ENCODE measurements at places on chromosomes 12 and 14.

DNA sequence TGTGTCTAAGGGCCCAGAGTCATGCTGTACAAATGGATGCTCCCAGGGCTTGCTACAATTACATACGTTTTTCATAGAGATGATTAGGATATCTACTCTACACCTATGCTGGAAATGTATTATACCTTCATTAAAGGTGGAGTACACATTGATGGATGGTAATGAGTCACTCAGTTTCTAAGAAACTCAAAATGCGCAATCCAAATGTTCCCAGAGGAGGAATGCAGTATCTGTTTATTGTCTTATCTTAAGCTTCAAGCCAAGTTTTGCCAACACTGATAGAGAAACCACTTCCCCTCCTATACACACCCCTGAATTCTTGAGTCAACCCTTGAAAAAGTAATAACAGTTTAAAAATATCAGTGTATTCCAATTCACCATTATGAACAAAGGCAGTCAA is 266.6 kb upstream of the FAR2 start:
- no peak for DNase-seq

DNA sequence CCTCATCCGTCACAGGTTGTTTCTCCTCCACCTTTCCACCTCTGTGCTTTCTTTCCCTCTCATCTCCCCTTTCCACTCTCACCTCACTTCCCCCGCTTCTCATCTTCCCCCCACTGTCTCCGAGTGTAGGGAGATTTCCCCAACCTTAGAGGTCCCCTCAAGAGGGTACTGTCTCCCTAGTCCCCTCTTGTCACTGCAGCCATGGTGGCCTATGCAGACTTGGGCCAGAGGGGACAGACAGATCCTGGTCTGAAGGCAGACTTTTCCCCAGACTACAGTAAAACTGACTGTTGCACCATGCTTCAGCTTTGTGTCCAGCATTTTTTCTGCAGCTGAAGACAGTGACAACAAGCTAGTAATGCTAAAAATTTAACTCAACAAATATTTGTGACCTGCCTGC is 41.2 kb downstream of the KANSL2 start:
- DNase-seq: no peak

GRCh38 chr12:28974166-28974565 is 174.9 kb upstream of the FAR2 start:
- DNase-seq: no peak

DNA sequence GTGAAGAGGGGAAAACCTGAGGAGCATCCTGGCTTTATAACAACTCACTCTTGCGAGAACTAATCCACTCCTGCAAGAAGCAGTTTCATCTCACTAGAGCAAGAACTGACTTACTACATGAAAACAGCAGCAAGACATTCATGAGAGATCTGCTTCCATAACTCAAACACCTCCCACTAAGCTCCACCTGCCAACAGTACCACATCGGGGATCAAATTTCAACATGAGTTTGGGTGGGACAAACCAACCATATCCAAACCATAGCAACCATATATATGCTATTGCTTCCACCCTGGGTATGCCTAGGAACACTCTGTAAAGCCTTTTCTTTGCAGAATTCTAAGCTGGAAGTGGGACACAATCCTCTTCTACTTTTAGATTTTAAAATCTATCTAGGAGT is 13.9 kb upstream of the AVPR1A start:
- DNase-seq: no peak

- DNase-seq: no peak
These were observed 95.7 kb upstream of the TBX3 start for GRCh38 chr12:114779647-114780046.

DNA sequence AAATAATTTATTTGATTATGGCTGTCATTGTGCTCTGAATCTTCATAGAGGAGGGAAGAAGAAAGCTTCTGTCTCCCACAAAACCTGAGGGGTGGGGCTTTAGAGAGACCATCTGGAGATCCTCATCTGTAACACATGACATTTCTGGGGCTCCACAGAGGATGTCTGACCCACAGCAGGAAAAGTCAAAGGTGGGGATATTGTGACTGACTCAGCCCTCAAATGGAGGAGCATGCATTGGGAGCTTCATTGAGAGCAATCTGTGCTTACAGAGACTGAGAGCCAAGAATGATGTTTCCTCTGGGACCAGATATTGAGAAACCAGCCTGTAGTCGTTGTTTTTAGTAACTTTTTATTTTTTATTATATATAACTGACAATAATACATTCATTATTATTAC is 158.7 kb downstream of the SYT1 start:
- no peak for DNase-seq

GRCh38 chr12:75289753-75290152 is 40.4 kb downstream of the CAPS2 start:
- no peak for DNase-seq
